ENCODE measurements at places on chromosomes 3 and 15.
A peak's percentile ranks its signal among the peaks of the same experiment; 100 is the strongest.

GRCh38 chr3:120460862-120461261 lies 10.1 kb upstream of the FSTL1 start:
- no peak for DNase-seq

DNA sequence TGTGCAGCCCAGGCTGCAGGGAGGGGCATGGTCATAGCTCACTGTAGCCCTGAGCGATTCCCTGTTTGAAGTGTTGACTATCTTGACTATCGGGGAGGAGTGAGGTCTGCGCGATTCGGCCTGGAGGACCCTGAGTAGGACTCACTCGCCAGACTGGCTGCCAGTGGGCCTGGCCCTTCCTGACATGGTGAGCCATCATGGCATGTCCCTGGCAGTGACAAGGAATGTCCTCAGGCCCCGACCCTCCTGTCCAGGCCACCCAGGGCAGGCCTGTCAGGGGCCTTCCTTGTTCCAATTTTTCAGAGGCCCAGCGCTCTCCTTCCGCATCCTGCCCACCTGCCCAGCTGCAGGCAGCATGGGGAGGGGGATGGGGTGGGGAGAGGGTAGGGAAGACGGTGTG lies 5.2 kb upstream of the OCA2 start:
- no peak for DNase-seq

DNA sequence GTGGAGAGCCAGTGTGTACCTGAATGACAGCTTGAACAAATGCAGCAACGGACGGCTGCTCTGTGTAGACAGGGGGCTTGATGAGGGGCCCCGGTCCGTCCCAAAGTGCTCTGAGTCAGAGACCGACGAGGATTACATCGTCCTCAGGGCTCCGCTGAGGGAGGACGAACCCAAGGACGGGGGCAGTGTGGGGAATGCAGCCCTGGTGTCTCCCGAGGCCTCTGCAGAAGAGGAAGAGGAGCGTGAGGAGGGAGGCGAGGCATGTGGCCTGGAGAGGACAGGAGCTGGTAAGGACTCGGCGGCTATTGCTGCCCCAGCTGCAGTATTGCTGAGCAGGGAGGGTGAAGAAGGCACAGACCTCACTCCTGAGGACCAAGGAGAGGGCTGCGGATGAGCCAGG lies 54.4 kb upstream of the WNT7A start:
- DNase-seq = no peak

GRCh38 chr3:185992831-185993374 lies 55.1 kb upstream of the TRA2B start:
- DNase-seq = peak; percentile 74

GRCh38 chr3:5170975-5171374 lies 16.5 kb upstream of the EDEM1 start:
- DNase-seq = no peak

Data from iris pigment epithelial cell (primary cell).